Astrocyte (in vitro differentiated cells and primary cell): ENCODE measurements at places on chromosomes 5 and 9. TPM values are rescaled to one million over a fixed set of nuclear protein-coding genes. Genes with fewer than 3 reads are reported as not detected.

- no peak for DNase-seq
Observed at GRCh38 chr9:34373749-34374148, 2.9 kb downstream of the MYORG start.

DNA sequence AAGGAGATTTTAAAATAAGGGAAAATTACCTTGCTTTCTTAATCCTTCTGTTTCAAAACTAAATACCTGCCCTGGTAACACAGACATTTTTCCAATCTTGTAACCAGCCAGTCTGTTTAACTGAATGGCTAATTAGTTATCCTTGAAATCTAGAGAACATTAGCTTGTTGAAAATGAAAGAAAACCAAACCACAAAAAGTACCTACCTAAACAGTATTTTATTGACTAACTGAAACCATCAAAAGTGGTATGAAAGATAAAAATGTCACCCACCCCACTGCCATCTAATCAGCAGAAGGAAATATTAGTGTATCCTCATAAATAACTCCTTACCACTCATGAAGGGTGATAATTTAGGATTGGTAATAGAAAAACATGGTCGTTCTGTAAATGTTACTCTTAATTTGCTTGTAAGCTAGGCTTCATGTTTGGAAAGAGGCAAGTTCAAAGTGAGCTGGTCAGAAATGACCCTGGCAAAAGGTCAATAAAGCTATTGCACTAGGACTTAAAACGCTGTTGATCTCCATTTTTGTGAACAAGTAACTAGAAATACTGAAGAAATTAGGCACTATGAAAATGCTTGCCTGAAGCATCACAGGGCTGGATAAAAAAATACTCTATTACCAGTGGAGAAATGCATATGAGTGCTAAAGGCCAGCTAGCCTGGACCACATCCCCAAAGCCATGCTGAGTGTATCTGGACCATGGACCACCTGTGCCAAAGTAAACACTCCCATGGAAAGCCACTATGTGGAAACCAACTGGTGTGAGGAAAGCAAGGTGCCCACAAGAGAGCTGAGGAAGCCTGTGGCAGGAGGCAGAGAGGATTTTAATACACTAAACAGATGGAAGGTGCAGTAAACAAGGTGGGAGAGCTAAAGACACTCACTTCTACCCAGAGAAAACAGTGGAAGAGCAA, 8.4 kb downstream of the SEMA5A start:
- no peak for DNase-seq

DNA sequence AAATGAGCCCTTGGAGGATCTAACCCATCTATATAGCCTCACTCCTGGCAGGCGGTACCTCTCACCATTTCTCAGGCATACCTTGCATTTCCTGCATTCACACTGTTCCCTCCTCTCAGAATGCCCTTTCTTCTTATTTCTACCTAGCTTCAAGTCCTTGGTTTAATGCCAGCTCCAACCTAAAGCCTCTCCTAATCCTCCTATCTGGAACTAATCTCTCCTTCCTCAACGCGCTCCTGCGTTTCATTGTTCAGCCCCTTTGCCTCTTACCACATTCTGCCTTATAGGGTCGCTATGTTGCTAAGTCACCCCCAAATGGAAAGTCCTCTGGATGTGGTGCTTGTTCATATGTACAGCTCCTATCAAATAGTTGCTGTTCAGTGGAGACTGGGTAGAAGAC, 288.5 kb upstream of the TUT7 start:
- DNase-seq, result no peak

GRCh38 chr5:126094991-126095390, 328.2 kb upstream of the GRAMD2B start:
- no peak for DNase-seq

- DNase-seq, result no peak
Observed at GRCh38 chr9:99650187-99650874, 171.4 kb upstream of the NR4A3 start.

- DNase-seq, result no peak
Observed at GRCh38 chr9:91885746-91886413, 64.1 kb downstream of the ROR2 start.

DNA sequence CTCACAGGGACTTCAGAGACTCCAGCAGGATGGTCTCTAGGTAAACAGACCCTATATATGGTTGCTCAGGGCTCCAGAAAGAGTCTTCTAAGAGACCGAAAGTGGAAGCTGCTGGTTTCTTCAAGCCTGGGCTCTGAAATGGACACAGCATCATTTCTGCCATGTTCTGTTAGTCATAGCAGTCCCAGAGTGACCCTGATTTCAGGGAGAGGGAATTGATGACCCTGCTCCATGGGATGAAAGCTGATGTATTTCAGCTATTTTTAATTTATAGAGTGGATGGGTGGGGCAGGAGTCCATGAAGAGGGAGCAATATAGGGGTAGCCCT, 135.3 kb downstream of the FBXL7 start:
- no peak for DNase-seq

DNA sequence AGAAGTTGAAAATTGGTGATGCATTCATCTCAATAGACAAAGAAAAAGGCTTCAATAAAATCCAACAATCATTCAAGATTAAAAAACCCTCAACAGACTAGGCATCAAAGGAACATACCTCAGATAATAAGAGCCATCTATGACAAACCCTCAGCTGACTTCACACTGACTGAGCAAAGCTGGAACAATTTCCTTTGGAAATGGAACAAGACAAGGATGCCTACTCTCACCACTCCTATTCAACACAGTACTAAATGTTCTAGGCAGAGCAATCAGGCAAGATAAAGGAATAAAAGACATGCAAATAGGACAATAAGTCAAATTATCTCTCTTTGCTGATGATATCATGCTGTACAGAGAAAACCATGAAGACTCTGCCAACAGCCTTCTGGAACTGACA, 1188.1 kb downstream of the DTWD2 start:
- DNase-seq, result no peak

The PCDHB2 gene
- 44.3 and 50.7 TPM in 2 replicates for total RNA-seq

The ARL14EPL gene
- total RNA-seq, result not detected in 2 replicates

The SV2C gene
- total RNA-seq, result 0.05 TPM in 2 replicates

The TEX53 gene
- not detected in 2 replicates for total RNA-seq

The LPCAT1 gene
- total RNA-seq, result 35.7 and 41.9 TPM in 2 replicates

The PSMB7 gene
- total RNA-seq, result 174 and 183 TPM in 2 replicates

The FOXD1 gene
- total RNA-seq, result 13.5 and 16.9 TPM in 2 replicates
